ENCODE measurements at places on chromosomes 4 and X.

- no peak for DNase-seq
Observed at GRCh38 chr4:65437102-65437501, 233.2 kb downstream of the EPHA5 start.

DNA sequence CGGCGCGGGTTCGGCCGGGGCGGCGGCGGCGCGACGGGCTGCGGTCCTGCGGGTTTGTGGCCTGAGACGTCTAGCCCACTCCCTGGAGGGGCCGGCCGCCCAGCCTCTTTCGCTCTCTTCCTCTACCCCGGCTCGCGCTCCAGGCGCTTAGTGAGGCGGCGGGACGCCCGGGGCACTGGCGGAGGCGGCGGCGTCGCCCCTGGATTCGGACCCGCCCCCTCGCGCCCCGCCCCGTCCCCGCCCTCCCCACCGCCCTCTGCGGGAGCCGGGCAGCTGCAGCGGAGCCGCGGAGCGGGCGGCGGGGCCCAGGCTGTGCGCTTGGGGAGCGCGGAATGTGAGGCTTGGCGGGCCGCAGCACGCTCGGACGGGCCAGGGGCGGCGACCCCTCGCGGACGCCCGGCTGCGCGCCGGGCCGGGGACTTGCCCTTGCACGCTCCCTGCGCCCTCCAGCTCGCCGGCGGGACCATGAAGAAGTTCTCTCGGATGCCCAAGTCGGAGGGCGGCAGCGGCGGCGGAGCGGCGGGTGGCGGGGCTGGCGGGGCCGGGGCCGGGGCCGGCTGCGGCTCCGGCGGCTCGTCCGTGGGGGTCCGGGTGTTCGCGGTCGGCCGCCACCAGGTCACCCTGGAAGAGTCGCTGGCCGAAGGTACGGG lies at the start of gene BMP2K:
TSS of gene BMP2K (plus strand) at position 272 of the 650 bp plus-strand sequence. CDS start at position 466, 194 bp downstream.
- peak; percentile 73 for DNase-seq

- DNase-seq = no peak
Observed at GRCh38 chr4:25433966-25434827, 57.1 kb downstream of the ANAPC4 start.

GRCh38 chr4:5735463-5735862 lies 24.5 kb downstream of the EVC start:
- DNase-seq = no peak

GRCh38 chr4:6047130-6047673 lies 29.0 kb upstream of the C4orf50 start:
- no peak for DNase-seq

DNA sequence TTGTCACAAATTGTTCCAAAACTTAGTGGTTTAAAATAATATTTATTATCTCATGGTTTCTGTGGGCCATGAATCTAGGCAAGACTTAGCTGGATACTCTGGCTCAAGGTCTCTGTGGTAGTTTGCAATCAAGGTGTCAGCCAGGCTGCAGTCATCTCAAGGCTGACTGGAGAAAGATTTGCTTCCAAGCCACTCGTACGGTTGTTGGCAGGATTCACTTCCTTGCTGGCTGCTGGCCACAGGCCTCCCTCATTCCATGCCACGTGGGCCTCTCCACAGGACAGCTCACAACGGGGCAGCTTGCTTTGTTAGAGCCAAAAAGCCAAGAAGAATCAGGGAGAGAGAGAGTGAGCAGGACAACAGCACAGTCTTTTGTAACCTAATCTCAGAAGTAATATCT lies 101.4 kb downstream of the WWC2 start:
- no peak for DNase-seq

GRCh38 chr4:128858879-128859671 lies 49.6 kb downstream of the JADE1 start:
- no peak for DNase-seq

GRCh38 chr4:7390336-7390735 lies 44.4 kb downstream of the PSAPL1 start:
- no peak for DNase-seq

DNA sequence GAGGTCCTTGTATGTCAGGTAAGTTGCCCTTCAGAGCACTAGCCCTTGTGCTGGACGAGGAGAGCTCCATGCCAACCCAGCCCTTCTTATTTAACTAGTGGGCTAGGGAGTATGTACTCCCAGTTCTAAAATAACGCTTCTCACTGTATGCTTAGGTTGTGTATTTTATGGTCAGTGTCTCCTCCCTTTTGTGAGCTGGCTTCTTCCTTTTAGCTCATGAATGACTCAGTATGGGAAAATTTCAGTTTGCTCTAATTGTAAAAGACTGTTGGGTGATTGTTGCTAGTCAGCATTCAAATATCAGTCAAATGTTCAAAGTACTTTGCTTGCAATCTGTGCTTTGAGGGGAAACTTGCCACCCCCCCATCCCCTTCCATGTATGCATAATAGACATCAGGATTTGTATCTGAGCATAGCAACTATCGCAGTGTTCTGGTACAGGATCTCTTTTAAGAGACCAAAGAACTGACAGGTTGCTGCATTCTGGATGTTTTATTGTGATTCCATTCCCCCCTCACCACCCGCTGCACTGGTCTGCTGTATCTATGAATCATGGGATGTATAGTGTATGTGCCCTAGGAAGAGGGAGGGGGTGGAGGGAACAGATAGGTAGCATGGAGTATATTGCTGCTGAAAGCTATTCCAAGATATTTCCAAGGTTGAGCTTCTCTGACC lies 34.7 kb downstream of the DLG3 start:
- DNase-seq = no peak

DNA sequence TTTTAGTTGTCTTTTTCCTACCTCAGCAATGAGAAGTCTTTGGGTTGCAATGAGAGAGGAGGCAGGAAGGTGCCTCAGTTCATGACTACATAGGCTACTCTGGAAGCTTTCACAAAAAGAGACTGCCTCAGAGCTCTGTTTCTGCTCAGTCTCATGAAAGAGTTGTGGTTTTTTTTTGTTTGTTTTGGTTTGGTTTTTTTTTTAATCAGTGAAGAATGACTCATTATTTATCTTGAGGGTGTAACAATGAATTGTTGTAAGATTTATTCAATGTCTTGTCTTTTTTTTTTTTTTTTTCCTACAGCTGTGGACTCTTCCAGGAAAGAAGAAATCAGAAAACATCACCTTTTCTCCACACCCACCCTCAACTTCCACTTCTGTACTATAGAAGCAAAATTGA lies 67.5 kb upstream of the CXCL13 start:
- peak; percentile 15 for DNase-seq

DNA sequence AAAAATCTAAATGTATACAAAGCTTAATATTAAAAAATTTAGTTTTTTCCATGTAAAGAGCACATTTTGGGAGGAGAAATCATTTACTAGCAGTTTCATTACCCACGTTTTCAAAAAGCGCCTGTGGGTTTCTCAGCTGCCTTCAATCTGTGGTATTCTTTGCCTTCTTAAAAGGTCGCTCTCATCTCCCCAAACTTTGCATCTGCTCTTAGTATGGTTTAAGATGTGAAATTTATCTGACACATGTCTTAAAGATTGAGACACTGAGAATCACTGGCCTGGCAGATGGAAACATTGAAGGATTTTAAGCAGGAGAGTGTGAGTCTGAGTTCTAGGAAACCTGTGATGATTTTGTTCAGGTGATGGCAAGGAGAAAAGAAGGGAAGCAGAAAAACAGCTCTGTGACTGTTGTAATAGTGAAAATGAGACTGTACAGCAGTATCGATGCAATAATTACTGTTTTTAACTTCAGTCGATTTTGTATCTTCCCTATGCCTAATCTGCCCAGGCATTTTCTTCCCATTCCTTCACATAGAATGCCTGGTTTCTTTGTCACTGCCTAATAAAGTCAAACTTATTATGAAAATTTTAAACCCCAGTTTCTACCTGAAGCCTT lies 75.9 kb downstream of the PAQR3 start:
- DNase-seq = no peak

GRCh38 chr4:41303372-41304118 lies 46.8 kb downstream of the UCHL1 start:
- DNase-seq = peak; percentile 85
